T-cell (primary cell): ENCODE measurements at places on chromosomes 12 and 14. TPM values are rescaled to one million over a fixed set of nuclear protein-coding genes. Genes with fewer than 3 reads are reported as not detected.

The PZP gene
- not detected for total RNA-seq

The CDKL1 gene
- total RNA-seq = 4.9 TPM

The PPP1R1A gene
- not detected for total RNA-seq

The GPRC5A gene
- 2.0 TPM for total RNA-seq

The NGB gene
- total RNA-seq = not detected

The KRT6C gene
- not detected for total RNA-seq

The GPD1 gene
- total RNA-seq = 0.41 TPM

The SERPINA3 gene
- total RNA-seq = 6.1 TPM

The LTBR gene
- 1.6 TPM for total RNA-seq

The ZBTB42 gene
- total RNA-seq = 5.2 TPM

The PPFIA2 gene
- not detected for total RNA-seq

The KRT1 gene
- 10.0 TPM for total RNA-seq

The GPX2 gene
- 0.89 TPM for total RNA-seq

The NTS gene
- not detected for total RNA-seq

The NEUROD4 gene
- total RNA-seq = 0.06 TPM

The RABGGTA gene
- 51.6 TPM for total RNA-seq

The CLEC6A gene
- total RNA-seq = not detected

The EGLN3 gene
- total RNA-seq = 13.8 TPM

The ALDH6A1 gene
- 11.0 TPM for total RNA-seq

The FOXG1 gene
- total RNA-seq = not detected

The TRIM9 gene
- 0.88 TPM for total RNA-seq

The GABARAPL1 gene
- total RNA-seq = 102 TPM

The BRF1 gene
- total RNA-seq = 57.7 TPM

The TUBA1A gene
- total RNA-seq = 244 TPM

The PRR13 gene
- 175 TPM for total RNA-seq

The STRN3 gene
- 18.4 TPM for total RNA-seq

The SMIM41 gene
- 0.41 TPM for total RNA-seq

The RASSF9 gene
- not detected for total RNA-seq

The ASCL1 gene
- not detected for total RNA-seq

The TMEM121 gene
- total RNA-seq = 4.0 TPM

The NRL gene
- 2.2 TPM for total RNA-seq

The KRT83 gene
- not detected for total RNA-seq

The CCDC184 gene
- total RNA-seq = 0.38 TPM

The KRT77 gene
- total RNA-seq = not detected

The ARHGDIB gene
- 785 TPM for total RNA-seq
